ENCODE measurements at places on chromosomes 6 and 20.
A peak's percentile ranks its signal among the peaks of the same experiment; 100 is the strongest.

DNA sequence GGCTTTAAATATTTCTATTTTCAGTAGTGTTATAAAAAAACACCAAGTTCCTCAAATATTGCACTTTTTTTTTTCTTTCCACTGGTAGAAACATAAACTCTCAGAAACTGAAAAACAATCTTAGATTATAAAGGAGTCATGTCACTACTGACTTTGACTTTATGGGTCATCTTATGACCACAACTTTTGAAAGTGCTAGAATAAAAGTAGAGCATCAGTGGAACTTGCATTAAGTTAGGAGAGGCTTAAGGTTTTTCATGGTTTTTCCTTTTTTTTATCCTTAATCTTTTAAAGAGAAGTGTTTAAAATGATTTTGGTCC lies 56.6 kb upstream of the SUPT3H start:
- DNase-seq = no peak

GRCh38 chr6:12132351-12133222 lies 120.5 kb downstream of the HIVEP1 start:
- DNase-seq = no peak

- DNase-seq = no peak
These were observed 31.4 kb upstream of the SIRPG start for GRCh38 chr20:1688886-1689538.

GRCh38 chr6:7425808-7426190 lies 36.2 kb downstream of the RIOK1 start:
- no peak for DNase-seq

- DNase-seq = no peak
These were observed 11.8 kb downstream of the TCF15 start for GRCh38 chr20:598133-598850.

GRCh38 chr6:31586599-31587281 lies 663 bp downstream of the LST1 start:
- DNase-seq = no peak

GRCh38 chr6:63816982-63817436 lies 181.4 kb downstream of the PHF3 start:
- no peak for DNase-seq

DNA sequence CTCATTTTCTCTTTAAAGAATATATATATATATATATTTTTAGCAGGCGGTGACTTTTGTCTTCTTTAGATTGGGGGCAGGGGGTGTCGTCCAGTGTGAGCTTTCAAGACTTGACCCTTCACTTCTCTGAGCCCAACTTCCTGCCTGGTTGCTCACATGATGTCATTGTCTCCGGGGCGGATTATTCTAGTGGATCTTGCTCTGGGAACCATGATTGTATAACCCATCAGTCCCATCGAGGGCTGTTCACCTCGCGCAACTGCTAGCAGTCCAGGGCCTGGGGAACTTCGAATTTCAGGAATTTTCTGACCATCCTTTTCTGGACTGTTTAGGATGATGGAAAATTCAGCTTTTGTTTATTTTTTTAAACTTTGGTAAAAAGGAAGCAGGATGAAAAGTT lies 1.0 kb downstream of the IGF2R start:
- DNase-seq = peak; percentile 27

GRCh38 chr6:141123049-141123448 lies 1009.7 kb upstream of the GJE1 start:
- DNase-seq = no peak

DNA sequence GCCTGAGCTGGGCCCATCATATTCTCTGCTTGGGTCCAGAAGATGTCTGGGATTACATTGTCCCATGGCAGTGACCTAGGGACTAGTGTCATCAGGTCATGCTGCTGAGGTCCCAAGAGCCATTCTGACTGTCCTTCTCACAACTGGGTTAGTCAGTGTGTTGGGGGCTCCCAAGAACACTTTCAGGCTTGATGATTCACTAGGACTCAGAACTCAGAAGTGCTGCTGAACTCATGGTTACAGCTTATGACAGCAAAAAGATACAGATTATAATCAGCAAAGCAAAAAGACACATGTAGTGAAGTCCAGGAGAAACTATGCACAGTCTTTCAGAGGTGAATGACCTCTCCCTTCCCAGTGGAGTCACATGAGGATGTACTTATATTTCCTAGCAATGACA lies 107.8 kb downstream of the SYNE1 start:
- DNase-seq = no peak

DNA sequence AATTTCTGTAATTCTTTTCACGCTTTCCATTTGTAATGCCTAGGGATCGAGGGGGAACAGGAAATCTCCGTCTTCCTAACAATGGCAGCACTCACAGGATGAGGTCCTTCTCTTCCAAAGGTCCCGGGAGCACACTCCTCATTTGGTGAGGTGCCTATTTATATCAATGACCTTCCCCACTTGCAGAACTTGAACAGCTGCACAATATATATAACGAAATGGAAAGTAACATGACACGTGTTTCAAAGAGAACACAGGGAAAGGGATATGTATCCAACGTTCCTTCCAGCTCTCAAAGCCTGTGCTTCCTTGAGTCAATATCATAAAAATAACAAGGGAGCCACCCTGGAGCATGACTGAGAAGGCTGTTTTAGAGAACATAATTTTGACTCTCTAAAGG lies 78.6 kb upstream of the RBM24 start:
- DNase-seq = no peak

- no peak for DNase-seq
These were observed 49.8 kb downstream of the CPXM1 start for GRCh38 chr20:2750491-2751251.

DNA sequence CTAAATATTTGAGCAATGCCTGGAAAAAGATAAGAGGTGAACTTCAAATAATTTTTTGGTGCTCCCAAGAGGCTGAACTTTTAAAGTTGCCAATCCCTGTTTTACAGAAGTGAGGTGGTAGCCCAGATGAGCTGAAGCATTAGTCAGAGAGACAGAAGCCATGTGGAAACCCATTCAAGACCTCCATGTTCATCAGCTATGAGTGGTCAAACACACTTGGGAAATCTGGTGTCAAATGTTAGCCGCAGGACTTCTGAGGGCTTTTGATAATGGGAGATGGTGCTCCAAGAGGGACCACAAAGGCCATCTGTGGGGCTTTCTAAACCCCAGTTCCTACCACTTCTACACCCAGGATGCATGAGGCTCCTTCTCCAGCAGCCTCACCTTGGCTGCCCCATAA lies 77.5 kb upstream of the MRPS10 start:
- no peak for DNase-seq

DNA sequence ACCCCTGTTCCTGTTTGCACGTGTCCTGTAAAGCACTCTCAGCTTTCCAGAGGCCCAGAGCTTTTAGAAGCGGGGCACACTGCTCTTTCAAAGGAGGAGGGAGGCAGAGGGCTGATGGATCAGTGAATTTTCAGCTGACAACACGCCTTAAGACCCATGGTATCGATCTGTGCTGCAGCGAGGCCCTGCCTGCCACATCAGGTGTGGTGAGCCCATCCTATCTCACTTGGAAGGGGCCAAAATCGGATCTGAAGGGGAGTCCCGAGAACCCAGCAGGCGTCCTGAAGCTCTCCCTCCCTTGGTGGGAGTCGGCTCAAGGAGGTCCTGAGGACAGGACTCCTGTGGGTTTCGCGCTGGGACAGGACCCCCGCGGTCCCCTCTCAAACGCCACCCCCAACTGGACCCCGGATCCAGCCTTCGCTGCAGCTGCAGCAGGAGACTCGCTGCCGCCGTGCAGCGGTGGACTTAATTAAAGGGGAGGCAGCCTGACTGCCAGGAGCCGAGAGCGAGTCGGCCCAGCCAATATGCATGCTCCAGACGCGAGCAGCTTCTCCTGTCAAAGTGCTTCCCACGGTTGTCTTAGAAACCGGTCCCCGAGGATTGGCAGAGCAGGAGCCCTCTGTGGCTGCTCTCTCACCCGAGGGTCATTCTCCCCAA lies 580.0 kb upstream of the ZNF337 start:
- no peak for DNase-seq

DNA sequence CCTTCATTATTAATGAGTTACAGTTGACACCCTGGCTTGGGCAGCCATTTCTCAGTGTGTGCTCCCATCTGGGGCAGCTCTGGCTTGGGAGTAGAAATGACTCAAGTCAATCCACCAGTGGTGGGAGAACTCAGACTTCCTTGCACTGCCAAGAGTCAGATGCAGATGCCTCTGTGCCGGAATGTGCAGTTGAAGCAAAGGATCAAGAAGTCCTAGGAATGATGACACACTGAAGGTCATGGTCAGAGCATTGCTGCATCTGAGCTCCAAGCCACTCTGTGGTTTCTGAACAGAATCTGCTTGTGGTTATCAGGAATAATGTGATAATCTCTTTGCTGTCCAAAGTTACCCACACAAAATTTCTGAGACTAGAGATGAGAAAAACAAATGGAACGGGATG lies 19.5 kb upstream of the PAX1 start:
- no peak for DNase-seq

DNA sequence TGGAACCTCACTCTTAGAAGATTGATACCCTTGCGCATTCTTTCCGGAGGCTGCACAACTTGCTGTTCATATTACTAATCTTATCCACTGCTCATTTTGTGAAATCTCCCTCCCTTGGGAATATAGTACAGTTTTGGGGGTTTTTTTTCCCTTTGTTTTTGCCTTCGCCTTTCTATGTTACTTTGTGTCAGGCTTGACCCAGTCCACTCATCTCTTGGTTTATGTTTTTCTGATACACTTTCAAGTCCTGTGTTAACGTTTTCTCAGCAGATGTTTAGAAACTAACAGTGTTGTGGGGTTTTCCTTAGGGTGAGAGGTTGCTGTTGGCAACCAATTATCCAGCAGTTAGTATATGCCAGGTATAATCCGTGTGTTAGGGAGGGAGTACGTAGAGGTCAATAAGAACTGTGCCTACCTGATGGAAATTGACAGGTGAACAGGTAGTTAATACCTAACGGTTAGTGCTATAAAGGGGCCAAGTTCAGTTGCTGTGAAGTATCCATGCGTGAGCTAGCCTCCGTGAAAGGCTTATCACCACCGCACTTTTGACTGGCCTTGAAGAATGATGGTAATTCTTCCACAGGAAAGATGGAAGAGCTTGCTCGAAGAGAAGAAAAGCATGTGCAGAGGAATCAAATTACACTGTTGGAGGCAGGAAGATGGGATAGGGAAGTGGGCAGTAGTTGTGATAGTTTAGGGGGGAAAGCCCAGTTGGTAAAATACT lies 1.4 kb downstream of the NFYA start:
- DNase-seq = peak; percentile 13

GRCh38 chr20:60934724-60935123 lies 317.3 kb upstream of the CDH4 start:
- no peak for DNase-seq

GRCh38 chr20:25592135-25592852 lies 7.0 kb upstream of the NINL start:
- DNase-seq = no peak

GRCh38 chr6:128062882-128063603 lies 162.2 kb upstream of the THEMIS start:
- DNase-seq = no peak

GRCh38 chr20:38829296-38829875 lies 23.9 kb downstream of the PPP1R16B start:
- no peak for DNase-seq

DNA sequence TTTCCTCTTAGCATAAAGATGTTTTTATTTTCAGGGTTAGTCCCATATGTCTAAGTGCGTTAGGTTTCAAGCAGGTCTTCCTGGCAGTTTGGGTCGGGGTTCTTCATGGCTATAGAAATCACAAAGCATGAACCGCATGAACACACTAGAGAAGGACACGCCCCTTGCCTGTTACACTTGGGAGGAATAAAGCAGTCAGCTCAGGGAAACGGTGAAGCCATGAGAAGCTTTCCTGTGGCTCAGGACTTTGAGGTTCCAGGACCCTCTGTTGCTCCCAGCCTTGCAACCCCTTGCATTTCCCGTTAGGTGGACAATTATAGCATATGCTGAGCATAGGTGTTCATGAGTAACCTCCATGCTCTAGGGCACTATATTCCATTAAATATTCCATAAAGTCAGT lies 96.7 kb downstream of the SYCP2 start:
- DNase-seq = no peak

DNA sequence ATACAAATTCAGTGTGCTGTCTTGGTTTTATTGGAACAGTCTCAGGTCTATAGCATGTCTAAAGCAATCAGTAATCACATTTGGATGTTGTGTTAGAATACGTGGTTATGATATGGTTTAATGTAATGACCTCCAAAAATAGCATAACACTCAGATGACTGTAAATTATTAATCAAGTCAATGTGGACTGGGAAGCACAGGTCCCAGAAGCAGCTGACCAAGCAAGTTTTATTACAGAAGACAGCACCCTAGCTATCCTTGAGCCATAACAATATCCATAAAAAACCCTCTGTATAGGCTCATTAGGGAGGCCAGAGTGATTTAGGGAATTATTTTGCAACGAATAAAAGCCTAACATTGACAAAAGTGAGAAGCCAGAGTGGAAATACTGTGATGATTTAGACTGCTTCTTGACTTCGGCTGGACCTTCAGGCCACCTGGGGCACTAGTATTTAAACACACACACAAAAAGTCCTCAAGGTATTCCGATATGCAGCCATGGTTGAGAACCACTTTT lies 66.9 kb downstream of the RSPH3 start:
- DNase-seq = no peak

GRCh38 chr6:56521976-56522375 lies 120.7 kb downstream of the DST start:
- DNase-seq = no peak

- no peak for DNase-seq
These were observed 142.7 kb downstream of the LRRC1 start for GRCh38 chr6:53937461-53937860.

DNA sequence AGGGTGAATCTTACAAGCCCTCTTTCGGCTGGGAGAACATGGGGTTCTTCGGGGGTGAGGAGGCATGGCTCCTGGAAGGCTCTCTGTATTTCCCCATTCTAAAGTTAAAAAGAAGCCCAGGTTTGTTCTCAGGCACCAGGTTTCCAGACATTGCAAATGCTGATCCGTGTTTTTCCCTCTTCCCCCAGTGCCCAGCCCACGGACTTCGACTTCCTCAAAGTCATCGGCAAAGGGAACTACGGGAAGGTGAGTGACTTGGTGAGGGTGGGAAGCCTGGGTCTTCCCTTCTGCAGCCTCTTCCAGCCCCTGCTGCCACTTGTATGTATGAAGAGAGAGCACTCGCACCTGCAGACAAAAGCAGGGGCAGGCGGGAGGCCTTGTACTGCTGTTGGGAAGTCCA lies 8.7 kb downstream of the SGK2 start:
- DNase-seq = no peak

GRCh38 chr6:125129354-125129753 lies 24.2 kb upstream of the TPD52L1 start:
- DNase-seq = no peak

- no peak for DNase-seq
These were observed 6.5 kb upstream of the BNIP5 start for GRCh38 chr6:36343109-36343680.

- no peak for DNase-seq
These were observed 289.3 kb downstream of the FARS2 start for GRCh38 chr6:5550631-5551030.

GRCh38 chr20:38065764-38066375 lies 32.3 kb downstream of the RPRD1B start:
- no peak for DNase-seq

GRCh38 chr6:4879741-4880275 lies 103.6 kb downstream of the CDYL start:
- DNase-seq = no peak

GRCh38 chr20:10236540-10237533 lies 18.2 kb downstream of the SNAP25 start:
- no peak for DNase-seq

- DNase-seq = no peak
These were observed 140.7 kb upstream of the MCHR2 start for GRCh38 chr6:100134703-100135102.

GRCh38 chr6:134168590-134169208 lies 116.3 kb upstream of the SLC2A12 start:
- DNase-seq = no peak
